ENCODE measurements at places on chromosomes 1 and 21.

GRCh38 chr1:109277434-109278204 is 5.3 kb downstream of the PSRC1 start:
- DNase-seq, result peak; percentile 53

DNA sequence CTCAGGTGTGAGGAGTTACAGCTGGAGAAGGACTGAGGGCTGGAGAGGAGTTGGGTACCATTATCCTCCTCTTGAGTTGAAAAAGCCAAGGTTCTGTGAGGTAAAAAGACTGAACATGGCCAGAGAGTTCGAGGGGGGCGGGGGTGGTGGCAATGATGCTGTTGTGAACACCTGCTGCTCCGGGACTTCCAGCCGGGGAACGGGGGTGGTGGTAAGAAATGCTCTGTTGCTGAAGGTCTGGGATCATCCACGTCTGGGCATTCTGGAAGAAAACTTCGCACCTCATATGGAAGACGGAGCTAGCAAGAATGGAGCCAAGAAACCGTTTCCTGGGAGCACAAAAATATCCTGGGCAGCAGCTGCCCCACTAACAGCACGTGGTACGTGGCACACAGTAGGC is 20.1 kb upstream of the ALPL start:
- DNase-seq, result no peak

GRCh38 chr1:16080422-16081150 is 7.1 kb upstream of the FAM131C start:
- DNase-seq, result no peak

DNA sequence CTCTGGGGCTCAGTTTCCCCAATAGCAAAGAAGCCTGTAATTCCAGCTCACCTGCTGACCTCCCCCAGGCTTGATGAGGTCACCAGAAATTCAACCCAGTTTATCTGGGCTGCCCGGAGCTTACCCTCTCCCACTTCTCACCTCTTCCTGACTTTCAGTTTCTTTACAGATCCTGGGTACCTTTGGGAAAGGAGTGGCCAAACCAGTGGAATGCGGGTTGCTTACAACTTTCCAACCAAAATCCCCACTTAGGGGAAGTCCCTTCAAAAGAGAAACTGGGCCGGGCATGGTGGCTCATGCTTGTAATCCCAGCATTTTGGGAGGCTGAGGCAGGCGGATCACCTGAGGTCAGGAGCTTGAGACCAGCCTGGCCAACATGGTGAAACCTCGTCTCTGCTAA is 5.9 kb upstream of the MARCKSL1 start:
- no peak for DNase-seq

- no peak for DNase-seq
These were observed 7.4 kb upstream of the AADACL3 start for GRCh38 chr1:12708396-12709090.

GRCh38 chr21:37072274-37072987 is 440 bp downstream of the PIGP start:
- no peak for DNase-seq

DNA sequence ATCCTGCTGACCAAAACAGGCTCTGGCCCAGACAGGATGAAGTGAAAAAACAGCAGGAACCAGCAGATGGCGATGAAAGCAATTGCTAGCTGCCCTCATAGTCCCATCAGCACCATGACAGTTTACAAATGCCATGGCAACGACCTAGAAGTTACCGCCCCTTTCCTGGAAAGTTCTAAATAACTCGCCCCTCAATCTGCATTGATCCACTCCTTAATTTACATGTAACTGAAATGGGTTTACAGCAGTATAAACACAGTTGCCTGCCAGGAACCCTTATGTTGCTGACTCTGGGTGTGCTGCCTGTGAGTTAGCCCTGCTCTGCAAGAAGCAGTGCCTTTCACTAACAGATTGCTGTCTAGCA is 65.5 kb upstream of the CR1L start:
- peak; percentile 15 for DNase-seq

DNA sequence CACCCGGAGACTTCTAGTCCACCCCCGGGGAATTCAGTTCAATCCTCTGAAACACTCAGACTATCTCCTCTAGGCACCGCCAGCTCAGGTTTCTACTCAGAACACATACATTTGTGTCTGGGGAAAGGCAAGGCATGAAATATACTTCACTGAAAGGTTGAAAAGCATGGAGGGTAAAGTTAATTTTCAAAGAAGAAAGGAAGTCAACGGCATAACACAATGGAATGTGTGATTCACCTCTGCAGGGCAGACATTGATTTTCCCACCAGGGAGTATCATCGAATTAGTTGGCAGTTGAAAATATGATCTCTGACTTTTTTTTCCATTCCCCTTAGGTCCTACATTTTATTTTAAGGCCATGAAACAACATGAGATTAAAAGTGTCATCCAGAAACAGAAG is 669.4 kb downstream of the SMYD3 start:
- no peak for DNase-seq

DNA sequence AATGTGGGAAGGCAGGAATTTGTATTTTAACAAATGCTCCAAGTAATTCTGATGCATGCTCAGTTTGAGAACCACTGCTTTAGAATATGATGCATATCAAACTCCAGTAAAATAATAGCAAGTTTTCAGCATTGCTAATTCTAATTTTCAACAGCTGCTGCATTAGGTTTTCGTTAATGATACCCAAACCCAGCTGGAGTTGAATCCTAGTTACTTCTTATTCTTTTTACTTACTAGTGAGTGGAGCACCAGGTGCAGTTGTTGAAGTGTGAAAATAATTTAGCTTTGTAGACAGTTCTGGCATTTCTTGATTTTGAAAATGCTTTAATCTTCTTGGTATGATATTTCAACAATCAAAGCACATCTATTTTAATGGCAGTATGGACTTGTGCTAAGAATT is 138.5 kb downstream of the HS2ST1 start:
- DNase-seq, result no peak

GRCh38 chr1:23692308-23692871 is 784 bp downstream of the RPL11 start:
- DNase-seq, result no peak

GRCh38 chr21:45539046-45539795 is 3.0 kb downstream of the SLC19A1 start:
- DNase-seq, result no peak

- DNase-seq, result no peak
These were observed 93.1 kb downstream of the UCHL5 start for GRCh38 chr1:192966073-192966472.

DNA sequence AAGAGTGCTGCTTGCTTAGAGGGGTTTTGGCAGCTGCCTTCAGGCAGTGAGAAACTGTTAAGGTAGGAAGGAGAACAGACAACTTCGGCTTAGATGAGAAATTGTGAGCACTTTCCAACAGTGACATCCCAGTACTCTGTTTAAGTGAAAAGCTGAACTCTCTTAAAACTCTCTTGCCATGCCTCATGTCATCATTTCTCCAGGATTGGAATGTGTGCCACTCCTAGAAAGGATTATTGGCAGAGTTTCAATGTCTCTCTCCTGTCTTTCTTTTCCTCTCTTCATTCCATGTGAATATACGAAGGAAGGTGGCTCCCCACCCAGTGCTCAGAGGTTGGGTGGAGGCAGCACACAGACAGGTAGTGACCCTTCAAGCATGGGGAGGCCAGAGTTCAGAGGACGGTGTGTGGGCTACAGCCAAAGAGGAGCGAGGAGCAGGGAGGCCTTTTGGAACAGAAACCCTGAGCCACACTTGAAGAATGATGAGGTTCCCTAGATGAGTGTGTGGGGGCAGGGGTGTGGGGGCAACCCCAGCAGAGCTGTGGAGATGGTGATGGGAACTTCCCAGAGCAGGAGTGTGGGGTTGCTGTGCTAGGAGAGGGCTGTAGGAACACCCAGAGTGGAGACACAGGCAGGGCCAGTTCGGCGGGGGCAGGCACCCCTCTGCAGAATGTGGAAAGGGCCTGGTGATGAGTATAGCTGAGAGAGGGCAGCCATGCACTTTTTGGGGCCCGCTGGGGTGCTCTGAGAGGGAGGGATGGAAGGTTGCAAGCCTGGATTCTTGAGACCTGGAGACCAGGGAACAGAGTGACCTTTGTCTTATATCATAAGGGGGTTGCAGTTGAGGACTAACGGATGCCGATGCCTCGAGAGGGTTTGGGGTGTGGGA is 58.8 kb downstream of the GALNT2 start:
- no peak for DNase-seq

GRCh38 chr1:171152549-171152948 is 32.6 kb upstream of the FMO2 start:
- no peak for DNase-seq

GRCh38 chr21:42980312-42981213 is 6.2 kb downstream of the PKNOX1 start:
- DNase-seq, result no peak

- DNase-seq, result no peak
These were observed 25.3 kb upstream of the POFUT2 start for GRCh38 chr21:45313015-45313414.
